ENCODE measurements at places on chromosomes 13 and 19.
A peak's percentile ranks its signal among the peaks of the same experiment; 100 is the strongest.

DNA sequence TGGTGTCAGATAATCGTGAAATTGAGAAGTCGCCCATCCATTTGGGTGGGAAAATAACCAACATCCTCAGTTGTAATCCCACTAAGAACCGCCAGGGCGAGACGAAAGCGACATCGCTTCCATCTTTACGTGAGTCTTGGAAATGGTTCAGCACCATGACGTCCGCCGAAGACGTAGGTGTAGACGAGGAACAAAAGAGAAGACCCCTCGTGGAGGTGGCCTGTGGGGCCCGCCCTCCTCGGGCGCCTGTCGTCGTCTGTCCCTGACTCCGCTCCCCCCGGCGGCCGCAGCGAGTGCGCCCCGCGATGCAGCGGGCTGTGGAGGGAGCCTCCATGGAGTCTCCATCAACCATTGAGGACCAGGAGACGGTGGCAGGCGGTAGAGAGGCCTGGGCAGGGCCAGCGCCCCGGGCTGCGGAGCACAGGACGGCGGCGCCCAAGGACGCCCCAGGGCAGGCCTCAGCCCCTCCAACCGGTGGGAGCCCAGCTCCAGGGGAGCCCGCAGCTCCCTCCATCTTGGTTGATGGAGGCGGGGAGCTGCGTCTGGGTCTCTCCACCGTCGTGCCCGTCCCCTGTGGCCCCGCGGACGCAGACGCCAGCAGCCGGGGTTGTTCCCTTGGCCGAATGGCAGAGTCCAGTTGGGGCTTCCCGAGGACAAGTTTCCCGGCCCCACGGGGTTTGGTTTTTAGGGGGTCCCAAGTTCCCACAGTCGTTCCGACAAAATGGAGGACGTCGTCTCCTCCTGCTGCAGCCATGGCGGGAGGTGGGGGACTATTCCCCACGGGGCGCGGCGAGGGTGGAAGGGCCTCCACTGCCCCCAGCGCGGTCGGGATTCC lies 990 bp upstream of the ZMYM2 start:
- DNase-seq, result peak; percentile 83

GRCh38 chr19:56066152-56067023 lies 54.7 kb downstream of the ZNF787 start:
- DNase-seq, result peak; percentile 73

- no peak for DNase-seq
Measured at GRCh38 chr13:20714563-20715329, 11.2 kb downstream of the IL17D start.

DNA sequence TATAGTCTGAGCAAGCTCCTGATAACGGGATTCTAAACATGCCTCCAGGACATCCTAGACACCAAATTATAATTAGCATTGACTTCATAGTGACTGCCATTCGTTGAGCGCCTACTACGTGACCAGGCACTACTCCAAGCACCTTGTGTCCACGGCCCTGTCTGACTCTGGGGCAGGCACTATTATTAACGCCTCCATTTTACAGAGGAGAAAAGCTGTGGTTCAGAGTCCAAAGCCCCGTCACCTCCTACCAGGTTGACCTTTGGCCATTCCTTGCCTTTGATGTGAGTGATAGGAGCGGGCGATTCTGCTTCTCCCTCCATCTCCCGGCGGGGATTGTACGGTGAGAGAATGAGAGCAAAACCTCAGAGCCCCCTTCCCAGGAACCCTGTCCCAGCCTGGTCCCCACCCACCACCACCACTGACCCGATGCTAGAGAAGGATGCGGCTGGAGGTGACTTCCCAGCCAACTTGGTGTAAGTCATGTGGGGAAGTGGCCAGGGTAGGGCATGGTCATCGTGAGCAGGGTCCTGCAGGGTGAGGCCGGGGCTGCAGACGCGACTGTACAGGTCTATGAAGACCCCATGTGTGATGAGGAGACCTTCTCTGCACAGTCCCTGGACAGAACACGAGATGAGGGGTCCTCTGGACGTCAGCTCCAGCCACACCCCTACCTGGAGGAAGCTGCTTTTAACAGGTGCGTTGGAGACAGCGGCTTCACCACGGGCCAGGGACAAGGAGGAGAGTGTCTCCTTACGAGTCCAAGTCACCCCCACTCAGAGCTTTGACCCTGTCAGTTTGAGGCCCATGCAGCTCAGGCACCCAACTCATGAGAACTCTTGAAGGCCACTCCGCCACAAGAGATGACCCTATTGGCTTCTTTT lies at the start of gene IGSF23:
IGSF23 (plus strand) TSS at position 269 of the 884 bp plus-strand sequence; CDS start at position 352, 83 bp downstream.
- no peak for DNase-seq
